Stimulated activated CD8-positive, alpha-beta memory T cell treated with anti-CD3 and anti-CD28 coated beads, Interleukin-4, amount 100 ng/mL, for 24 hours (primary cell): ENCODE measurements at places on chromosomes 2 and 18.
A peak's percentile ranks its signal among the peaks of the same experiment; 100 is the strongest.

DNA sequence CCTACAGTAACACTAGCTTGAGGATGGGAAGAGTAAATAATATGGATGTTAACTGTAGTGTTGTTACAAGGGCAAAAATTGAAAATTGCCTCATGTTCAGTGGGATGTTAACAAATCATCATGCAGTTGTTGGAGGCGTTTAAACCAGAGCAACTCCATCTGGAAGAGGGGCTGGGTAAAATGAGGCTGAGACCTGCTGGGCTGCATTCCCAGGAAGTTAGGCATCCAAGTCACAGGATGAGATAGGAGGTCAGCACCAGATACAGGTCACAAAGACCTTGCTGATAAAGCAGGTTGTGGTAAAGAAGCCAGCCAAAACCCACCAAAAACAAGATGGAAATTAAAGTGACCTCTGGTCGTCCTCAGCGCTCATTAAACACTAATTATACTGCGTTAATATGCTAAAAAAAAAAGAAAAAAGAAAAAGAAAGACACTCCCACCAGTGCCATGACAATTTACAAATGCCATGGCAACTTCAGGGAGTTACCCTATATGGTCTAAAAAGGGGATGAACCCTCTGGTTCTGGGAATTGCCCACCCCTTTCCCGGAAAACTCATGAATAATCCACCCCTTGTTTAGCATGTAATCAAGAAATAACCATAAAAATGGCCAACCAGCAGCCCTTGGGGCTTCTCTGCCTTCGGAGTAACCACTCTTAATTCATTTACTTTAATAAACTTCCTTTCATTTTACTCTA lies 101.4 kb downstream of the MYO5B start:
- DNase-seq = no peak

GRCh38 chr2:213429516-213429915 lies 145.3 kb downstream of the SPAG16 start:
- DNase-seq = no peak

DNA sequence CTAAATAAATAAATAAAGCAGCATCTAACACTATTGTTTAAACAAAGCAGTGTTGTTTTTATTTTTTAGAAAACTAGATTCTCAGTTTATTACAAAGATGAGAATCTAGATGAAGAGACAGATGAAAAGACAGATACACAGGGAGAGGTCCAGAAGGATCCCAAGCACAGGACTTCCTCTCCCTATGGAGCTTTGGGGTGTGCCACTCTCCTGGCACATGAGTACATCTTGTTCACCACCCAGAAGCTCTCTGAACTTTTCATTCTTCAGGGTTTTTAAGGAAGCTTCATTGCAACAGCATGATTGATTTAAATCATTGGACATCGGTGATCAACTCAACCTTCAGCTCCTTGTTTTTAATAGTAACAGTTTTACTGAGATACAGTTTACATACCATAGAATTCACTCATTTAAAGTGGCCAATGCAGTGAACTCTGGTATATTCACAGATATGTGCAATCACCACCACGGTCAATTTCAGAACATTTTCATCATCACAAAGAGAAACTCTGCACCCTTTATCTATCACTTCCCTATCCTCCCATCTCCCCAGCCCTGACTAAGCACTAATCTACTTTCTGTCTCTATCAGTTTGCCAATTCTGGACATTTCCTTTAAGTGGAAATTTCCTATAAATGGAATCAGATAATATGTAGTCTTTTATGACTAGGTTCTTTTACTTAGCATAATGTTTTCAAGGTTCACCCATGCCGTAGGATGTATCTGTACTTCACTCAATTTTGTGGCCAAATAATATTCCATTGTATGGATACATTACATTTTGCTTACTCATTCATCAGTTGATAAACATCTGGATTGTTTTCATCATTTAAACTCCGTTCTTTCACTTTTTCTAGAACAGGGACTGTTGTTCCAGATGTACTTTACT lies 62.3 kb upstream of the ZFP36L2 start:
- no peak for DNase-seq

- no peak for DNase-seq
Observed at GRCh38 chr2:160124571-160124970, 62.2 kb upstream of the PLA2R1 start.

GRCh38 chr2:202756598-202756997 lies 115.0 kb downstream of the ICA1L start:
- DNase-seq = no peak

DNA sequence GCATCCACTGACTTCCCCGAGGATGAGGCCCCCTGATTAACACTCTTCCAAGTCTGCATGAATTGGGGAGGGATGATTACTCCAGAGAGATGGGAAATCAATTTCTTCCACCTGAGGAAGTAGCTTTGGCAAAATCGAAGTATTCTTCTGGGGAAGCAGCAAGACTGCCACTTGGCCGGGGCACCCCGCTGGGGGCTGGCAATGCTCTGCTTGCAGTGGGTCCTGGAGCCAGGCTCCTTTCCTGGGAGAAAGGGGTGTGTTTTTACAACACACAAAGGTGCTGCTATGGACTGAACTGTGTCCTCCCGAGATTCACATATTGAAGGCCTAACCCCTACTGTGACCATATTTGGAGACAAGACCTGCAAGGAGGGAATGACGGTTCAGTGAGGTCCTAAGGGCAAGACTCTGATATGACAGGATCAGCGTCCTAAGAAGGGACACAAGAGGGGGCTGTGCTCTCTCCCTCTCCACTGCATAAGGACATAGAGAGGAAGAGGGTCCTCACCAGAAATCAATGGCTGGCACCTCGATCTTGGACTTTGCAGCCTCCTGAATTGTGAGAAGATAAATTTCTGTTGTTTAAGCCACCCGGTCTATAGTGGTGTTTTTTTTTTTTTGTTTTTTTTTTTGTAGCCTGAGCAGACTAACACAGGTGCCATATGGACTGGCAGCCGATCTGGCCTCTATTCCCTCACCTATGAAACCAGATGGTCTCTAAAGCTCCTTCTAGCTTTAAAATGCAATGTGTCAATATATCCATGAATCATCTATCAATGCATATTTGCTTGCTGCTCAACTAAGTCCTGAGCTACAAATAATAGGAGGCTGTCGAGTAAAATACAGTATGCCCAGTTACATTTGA lies 3.6 kb upstream of the SMARCAL1 start:
- no peak for DNase-seq

- peak; percentile 75 for DNase-seq
Observed at GRCh38 chr18:79395761-79396404, at the start of gene NFATC1. TSS of gene NFATC1 (plus strand) at chr18:79395930. CDS start at chr18:79396225, 295 bp downstream.

DNA sequence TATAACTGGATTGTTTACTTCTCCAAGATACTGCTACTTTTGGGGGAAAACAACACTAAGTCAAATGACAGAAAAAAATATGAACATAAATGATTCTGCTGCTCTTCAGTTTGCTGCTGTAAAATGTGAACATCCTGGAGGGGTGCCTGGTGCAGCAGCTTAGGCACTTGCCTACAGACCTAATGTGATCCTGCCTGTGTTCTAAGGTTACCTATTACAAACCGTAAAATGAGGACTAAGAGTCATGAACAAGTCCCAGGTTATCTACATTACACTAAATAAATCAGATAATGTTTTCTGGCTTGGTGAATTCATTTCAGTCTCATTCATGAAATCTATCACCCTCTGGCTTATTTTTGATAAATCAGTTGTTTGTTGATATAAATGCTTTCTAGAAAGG lies 38.4 kb upstream of the ERCC3 start:
- DNase-seq = no peak

GRCh38 chr2:165009466-165009865 lies 54.1 kb upstream of the SLC38A11 start:
- no peak for DNase-seq

DNA sequence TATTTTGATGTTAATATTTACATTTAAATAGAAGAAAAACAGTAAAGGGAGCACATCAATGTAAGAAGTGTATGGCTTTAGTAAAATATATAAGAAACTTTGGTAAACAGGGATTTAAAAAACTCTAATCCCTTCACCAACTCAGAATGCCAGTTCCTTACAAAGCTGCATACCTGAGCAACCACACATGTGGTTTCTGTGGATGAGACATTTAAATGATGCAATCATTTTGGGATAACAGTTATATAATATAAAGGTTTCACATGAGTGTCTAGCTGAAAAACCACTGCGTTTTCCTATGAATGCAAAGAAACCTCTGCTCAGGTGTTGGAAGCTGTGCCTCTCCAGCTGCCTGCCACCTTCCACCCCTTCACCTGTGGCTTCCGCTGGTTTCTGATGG lies 209.1 kb upstream of the REV1 start:
- no peak for DNase-seq

DNA sequence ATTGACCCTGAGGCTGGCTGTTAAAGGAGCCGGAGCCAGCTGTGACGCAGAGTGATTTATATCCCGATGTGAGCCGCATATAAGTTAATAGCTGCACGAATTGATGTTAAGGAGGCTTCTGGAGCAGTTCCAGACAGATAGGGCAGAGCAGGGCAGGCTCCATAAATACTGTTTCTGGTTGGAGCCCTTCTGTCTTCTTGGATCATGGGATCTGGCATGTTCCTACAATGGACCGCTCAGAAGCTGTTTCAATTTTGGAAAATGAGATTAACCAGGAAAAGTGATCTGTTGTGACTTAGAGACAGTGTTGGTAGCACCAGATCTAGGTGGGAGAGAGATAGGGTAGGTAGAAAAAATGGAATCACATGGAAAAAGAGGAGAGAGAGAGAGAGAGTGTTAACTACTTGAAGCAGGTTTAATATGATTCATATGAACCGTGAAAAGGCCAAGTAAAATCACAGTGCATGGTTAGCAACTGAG lies 4.8 kb upstream of the IGFBP5 start:
- DNase-seq = no peak

- no peak for DNase-seq
Observed at GRCh38 chr2:96912346-96913116, 42.7 kb upstream of the SEMA4C start.

DNA sequence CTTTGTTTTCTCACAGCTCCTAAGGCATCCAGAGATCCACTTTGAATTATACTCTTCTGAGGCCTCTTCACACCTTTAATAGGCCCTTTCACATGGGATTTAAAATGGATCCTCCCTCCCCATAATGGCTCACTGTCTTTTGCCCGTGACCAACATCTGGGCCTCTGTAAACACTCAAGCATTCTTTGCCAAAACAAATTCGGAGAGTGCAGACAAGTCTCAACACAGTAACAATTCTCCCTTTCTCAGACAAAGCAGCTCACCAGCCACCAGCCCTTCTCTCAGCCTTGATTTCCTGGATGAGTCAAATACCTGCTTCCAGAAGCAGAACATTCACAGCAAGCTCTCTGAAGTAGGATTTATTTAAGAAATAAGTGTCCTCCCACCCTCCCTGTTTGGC lies 14.0 kb upstream of the IMP4 start:
- no peak for DNase-seq

GRCh38 chr2:109409321-109410038 lies 204.3 kb downstream of the SEPTIN10 start:
- no peak for DNase-seq

- no peak for DNase-seq
Observed at GRCh38 chr18:25998461-25998860, 92.0 kb downstream of the SS18 start.

GRCh38 chr2:234289834-234290590 lies 206.9 kb downstream of the ARL4C start:
- no peak for DNase-seq

- DNase-seq = no peak
Observed at GRCh38 chr2:41434991-41435390, 612.8 kb upstream of the PKDCC start.

DNA sequence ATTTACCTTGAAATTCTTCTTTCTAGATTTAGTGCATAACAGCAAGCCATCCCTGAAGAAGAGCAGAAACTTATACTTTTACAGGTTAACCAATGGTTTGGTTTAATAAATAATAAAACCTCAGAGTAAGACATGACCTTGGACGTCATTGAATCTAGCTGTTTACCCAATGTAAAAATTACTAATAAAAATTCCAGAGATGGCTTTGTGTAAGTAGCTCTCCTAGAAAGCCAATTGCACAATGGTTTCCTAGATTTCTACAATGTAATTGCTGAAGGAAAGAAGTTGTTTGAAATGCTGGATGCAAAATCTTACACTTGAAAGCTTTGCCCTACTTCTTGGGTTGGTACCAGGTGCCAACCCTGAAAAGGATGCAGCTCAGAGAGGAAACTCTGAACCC lies 1.5 kb downstream of the XDH start:
- DNase-seq = no peak

DNA sequence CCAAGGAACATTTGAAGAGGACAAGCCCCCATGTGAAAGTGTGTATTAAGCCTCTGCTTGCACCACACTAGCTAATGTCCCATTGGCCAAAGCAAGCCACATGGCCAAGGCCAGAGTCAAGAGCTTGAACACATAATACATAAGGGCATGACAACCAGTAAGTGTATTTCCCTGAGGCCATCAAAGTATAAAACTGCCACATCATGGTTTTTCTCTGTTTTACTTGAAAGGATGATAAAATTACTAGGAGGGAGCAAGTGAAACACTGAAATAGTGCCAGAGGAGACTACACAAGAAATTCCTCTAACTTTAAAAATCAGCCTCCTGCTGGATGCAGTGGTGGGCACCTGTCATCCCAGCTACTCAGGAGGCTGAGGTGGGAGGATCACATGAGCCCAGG lies 30.9 kb upstream of the EML6 start:
- DNase-seq = no peak

- DNase-seq = no peak
Observed at GRCh38 chr2:184498936-184499335, 99.4 kb upstream of the ZNF804A start.

DNA sequence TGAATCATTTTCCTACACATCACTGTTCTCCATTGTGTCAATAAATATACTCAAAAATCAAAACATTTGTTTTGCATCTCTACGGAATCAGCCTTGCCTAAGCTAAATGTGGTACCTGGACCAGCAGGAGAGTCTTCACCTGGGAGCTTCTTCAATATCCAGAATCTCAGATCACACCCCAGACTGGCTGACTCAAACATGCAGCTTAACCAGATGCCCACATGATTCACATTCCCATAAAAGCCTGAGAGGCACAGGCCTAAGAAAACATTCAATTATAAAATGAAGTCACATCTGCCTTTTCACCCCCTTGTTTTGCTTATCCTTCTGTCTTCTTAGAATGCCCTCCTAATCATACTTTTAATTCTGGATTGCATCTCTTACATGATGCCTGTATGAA lies 1045.5 kb upstream of the NXPH2 start:
- DNase-seq = no peak

- no peak for DNase-seq
Observed at GRCh38 chr2:232525791-232526371, at the start of gene CHRND. TSS of gene CHRND (plus strand) at chr2:232526160. CDS start at chr2:232526216, 56 bp downstream.

DNA sequence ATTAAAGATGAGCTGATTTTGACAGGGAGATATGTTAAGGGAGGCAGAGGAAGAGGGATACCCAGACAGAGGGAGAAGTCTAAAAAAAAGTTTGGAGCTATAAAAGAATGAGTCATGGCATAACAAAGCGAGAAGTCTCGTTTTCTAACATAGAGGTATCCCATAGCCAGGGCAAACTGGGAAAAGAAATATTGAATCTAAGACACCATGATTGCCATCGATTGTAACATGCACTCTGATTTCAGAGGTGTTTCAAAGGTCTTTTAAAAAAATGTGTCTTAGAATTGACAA lies 110.7 kb downstream of the MDH1 start:
- DNase-seq = no peak

GRCh38 chr18:68847219-68847837 lies 49.4 kb downstream of the CCDC102B start:
- no peak for DNase-seq

GRCh38 chr2:62854600-62855514 lies 149.3 kb downstream of the EHBP1 start:
- no peak for DNase-seq

GRCh38 chr2:15298770-15299169 lies 262.4 kb downstream of the NBAS start:
- DNase-seq = no peak

- DNase-seq = no peak
Observed at GRCh38 chr2:20049637-20050036, 1.8 kb downstream of the LAPTM4A start.
